ENCODE measurements at places on chromosomes 6 and 20.

DNA sequence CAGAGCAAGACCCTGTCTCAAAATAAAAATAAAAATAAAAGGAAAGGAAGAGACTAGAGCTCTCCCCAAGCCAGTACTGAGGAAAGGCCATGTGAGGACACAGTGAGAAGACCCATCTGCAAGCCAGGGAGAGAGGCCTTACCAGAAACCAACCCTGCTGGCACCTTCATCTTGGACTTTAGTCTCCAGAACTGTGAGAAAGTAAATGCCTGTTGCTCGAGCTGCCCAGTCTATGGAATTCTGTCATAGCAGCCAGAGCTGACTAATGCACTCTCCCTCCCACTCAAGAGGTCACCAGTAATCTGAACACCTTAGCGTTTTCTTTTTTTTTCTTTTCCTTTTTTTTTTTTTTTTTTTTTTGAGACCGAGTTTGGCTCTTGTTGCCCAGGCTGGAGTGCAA is 7.3 kb upstream of the PRPH2 start:
- DNase-seq, result no peak

GRCh38 chr6:111824608-111825337 is 48.5 kb downstream of the FYN start:
- DNase-seq, result peak; percentile 59

GRCh38 chr6:15763364-15763763 is 100.5 kb upstream of the DTNBP1 start:
- no peak for DNase-seq

- no peak for DNase-seq
Measured at GRCh38 chr6:1502041-1502440, 107.7 kb upstream of the FOXC1 start.

- no peak for DNase-seq
Measured at GRCh38 chr6:154304191-154304590, 52.4 kb downstream of the IPCEF1 start.

DNA sequence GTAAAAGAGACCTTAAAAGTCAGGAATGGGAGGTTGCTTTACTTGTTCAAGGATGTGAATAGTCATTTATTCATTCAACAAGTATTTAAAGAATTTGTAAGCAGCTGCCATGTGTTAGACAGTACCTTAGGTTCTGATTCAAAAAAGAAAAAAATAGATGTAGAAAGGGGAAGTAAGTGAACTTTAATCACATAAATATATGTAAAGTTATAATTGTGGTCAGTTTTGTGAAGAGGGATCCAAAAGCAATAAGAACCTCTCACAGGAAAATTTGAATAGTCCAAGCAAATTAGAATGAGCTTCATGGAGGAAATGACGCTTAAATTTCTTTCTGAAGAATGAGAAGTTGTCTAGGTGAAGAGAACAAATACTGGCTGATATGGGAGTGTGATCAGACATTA is 596.1 kb upstream of the CITED2 start:
- DNase-seq, result no peak

GRCh38 chr6:47670851-47671250 is 27.5 kb upstream of the ADGRF4 start:
- DNase-seq, result no peak

DNA sequence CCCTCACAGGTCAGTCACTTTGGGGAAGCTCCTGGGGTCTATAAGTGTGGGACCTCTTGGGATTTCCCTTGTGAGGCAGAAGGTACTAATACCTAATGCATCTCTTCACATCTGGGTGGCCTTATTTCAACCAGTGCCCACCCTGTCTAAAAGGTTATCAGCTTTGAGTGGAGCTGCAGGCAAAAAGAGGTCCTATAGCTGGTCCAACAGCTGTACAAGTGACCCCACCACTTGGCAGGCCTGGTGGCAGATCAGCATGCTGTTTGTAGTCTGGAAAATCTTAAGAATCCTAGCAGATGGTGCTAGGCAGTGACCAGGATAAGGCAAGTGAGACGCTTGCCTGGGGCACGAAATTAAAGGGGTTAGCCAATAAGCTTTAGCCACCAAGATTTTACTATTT is 51.6 kb upstream of the GTSF1L start:
- no peak for DNase-seq

All from activated CD4-positive, alpha-beta T cell treated with anti-CD3 and anti-CD28 coated beads, Interleukin-2, Interleukin-4, amounts not matched to agents 100 ng/mL and 50 ng/mL, durations not matched to agents 16 hours and 8 hours (primary cell).